Hippocampal formation (tissue), 2 donors: ENCODE measurements at places on chromosomes 6 and 20.
A peak's percentile ranks its signal among the peaks of the same experiment; 100 is the strongest.

- DNase-seq = no peak
Measured at GRCh38 chr6:168090064-168090690, 11.2 kb upstream of the FRMD1 start.

- no peak for DNase-seq
Measured at GRCh38 chr6:16498237-16498636, 259.9 kb downstream of the GMPR start.

GRCh38 chr6:4351520-4352321, 216.3 kb upstream of the ECI2 start:
- peak; percentile 67 for DNase-seq

- no peak for DNase-seq
Measured at GRCh38 chr6:22333802-22334201, 37.0 kb upstream of the PRL start.

GRCh38 chr6:51289041-51289440, 470.4 kb downstream of the TFAP2B start:
- DNase-seq = no peak

DNA sequence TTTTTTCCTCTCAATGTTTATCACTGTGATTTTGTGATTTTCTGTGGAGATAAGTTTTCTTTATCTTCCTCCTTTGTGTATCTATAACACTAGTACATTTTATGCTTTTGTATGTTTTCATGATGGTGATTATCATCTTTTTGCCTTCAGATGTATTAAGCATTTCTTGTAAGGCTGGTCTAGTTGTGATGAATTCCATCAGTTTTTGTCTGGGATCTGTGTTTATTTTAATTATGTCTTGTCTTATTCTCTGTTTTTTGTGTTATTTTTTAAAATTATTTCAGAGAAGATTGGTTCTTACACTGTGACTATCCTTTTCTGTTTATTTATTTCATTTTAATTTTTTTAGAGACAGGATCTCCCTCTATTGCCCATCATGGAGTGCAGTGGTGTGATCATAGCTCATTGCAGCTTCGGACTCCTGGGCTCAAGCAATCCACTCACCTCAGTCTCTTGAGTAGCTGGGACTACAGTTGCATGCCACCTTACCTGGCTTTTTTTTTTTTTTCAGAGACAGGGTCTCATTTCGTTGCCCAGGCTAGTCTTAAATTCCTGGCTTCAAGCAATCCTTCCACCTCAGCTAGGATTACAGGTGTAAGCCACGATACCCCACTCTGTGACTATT, 187.4 kb downstream of the SLC16A10 start:
- DNase-seq = no peak

GRCh38 chr6:30212865-30213666, at the start of gene TRIM26:
Gene TRIM26, minus strand, starts transcription at chr6:30213406. Its CDS starts 14,303 bp downstream, at chr6:30199103.
- DNase-seq = peak; percentile 97

DNA sequence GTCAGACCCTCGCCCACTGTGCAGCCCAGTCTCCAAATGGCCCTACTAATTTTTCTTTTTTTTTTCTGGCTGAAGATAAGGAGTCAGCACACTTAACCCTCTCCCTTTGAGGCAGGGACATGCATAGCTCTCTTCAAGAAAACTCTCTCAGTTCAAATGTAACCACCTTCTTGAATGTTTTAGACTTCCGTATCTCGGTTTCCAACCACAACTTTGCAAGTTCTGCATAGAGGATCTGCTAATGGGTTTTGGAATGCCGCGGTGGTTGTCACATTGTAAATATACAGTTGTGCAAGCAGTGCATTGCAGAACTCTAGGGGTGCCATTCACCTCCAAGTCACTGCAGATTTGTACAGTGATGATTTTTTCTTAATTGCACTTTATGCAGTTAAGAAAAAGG, 59.4 kb upstream of the SLC35B3 start:
- DNase-seq = no peak

- DNase-seq = no peak
Measured at GRCh38 chr20:40268321-40269075, 420.5 kb downstream of the MAFB start.

- no peak for DNase-seq
Measured at GRCh38 chr20:62816031-62816883, 593 bp upstream of the COL9A3 start.

DNA sequence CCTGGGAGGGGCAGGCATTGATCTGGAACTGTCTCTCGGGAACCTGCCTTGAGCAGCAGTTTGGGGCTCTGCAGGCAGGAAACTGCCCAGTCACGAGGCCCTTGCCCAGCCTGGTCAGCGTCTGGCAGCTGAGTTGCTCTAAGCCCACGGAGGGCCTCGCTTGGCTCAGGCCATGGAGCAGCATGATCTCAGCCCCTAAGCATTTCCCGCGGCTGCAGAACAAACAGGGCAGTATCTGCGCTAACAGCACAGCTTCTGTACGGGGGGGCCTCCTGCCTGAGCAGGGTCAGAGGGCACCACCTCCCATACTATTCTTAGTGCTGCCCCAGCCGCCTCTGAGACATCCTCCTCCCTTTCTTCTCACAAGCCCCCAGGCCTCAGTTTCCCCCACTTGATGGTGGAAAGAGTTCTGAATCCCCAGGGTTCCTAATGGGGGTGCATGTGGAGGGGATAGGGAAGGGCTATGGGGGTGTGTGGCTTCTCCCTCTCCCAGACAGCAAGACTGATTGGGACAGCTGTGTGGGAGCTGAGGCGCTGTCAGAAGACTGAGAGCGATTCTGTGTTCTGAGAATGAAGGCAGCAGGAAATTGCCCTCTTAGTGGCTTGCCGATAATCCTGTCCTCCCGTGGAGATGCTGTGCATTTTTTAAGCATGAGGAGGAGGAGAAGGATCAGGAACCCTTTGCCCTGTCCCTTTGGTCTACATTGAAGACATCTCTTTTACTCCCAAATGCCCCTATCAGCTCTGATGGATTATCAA, 46.4 kb downstream of the MOCS1 start:
- DNase-seq = peak; percentile 62

GRCh38 chr6:7086488-7086887, 21.3 kb upstream of the RREB1 start:
- no peak for DNase-seq

DNA sequence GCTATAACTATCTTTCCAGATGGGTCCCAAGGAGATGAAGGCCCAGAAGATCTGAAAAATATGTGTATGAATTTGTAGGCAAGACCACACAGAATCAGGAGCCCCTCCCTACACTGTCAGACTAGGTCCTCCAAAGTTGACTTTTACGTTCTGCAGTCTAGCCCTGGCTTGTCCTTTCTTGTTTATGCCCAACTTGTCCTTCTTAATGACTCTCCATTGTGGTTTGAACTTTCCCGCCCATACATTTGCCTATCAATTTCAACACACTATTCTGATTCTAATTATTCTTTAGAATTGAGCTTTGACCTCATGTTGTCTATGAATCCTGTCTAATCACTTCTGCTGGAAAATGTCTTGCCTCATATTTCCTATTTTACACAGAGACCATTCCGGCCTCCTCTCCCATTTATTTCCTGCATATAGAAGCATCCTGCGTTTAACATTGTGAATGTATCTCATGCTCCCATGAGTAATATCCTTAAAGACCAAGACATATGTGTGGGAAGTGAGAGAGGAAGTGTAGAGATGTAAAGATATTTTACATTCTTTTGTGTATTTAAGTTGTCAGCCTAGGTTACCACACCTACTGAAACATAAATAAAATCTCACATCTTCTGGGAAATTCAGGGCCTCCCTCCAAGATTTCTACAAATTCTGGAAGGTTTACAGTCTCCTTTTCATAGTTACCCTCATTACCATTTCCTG, 348.3 kb downstream of the BCKDHB start:
- no peak for DNase-seq

DNA sequence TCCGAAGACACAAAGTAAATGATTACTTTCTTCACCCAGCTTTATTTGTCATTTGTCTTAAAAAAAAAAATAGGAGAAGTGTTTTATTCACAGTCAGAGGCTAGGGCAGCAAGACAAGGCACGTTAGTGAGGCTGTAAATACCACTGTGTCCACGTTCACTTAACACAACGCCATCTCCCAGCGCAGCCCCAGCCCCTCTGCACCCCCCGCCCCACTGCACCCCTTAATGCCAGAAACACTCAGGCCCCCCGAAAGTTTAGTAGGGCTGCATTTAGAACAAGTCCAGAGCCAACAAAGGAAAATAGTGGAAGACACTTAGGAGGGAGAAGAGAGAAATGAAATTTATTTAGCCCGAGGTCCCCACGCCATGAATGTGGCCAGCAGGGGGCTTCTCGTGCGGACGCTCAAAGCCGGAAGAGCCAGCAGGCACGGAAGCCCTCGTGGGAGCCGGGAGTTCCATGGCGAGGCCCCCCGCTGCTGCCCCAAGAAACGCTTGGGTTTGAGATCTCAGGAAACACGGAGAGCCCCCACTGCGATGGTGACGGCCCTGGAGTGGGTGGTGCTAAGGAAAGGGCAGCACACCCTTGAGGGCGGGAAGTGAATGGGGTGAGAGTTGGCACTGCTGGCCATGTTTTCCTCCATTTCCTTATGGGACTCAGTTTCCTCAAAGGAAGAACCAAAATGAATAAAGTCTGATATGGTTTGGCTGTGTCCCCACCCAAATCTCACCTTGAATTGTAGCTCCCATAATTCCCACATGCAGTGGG, 50.2 kb downstream of the IYD start:
- peak; percentile 48 for DNase-seq

- no peak for DNase-seq
Measured at GRCh38 chr20:62606551-62607201, 35.6 kb upstream of the SLCO4A1 start.

DNA sequence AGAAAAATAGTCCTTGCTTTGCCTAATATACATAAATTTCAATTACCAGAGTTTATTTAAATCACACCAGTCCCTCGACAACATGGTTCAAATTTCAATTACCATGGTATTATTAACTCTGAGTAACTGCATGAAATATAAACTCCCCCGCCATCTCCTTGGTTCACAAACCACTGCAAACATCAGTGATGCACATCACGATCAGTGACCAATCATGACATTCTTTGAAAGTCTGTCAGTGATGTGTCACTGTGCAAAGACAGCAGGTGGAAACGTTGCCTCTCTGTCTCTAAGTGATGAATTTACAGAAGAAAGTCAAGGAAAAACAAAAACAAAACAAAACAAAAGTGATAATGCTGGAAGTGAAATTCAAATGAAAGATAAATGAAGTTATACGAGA, 86.7 kb downstream of the TASP1 start:
- DNase-seq = no peak

- no peak for DNase-seq
Measured at GRCh38 chr6:170182093-170182780, 108.6 kb downstream of the DLL1 start.

DNA sequence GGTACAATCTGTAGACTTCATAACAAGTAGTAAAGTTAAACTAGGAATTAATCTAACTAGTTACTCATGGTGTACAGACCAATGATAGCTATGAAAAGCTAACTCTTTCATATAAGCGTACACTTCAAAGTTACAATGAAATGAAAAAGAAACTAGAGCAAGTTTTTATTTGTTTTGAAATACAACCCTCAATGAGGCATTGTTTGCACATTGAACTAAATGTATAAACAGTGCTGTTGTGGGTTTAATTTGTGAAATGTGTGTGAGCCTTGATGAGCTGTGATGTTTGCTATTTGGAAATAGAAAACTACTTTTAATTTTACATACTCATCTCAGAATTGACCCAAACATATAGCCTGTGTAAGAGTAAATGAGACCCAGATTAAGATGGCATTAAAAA, 11.1 kb upstream of the EYA4 start:
- DNase-seq = no peak

DNA sequence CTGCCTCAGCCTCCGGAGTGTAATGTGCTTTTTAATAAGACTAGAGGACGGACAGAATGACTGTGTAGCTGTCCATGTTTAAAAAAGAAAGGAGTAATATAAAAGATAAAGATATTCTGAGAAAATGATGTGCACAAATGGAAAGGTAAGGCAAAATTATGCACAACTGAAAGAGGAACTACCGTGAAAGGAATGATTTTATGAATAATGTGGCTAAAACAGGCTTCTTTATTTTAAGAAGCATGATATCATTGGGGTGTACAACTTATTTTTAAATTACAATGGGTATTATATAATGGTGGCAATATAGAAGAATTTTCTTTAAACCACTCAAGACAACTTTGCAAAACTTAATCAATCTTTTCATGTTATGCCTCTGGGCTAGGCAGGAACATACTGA, 78.1 kb downstream of the FIG4 start:
- DNase-seq = no peak

GRCh38 chr6:158058171-158058651, 76.5 kb downstream of the SYNJ2 start:
- no peak for DNase-seq

GRCh38 chr6:71489736-71490135, 201.1 kb downstream of the OGFRL1 start:
- DNase-seq = no peak

DNA sequence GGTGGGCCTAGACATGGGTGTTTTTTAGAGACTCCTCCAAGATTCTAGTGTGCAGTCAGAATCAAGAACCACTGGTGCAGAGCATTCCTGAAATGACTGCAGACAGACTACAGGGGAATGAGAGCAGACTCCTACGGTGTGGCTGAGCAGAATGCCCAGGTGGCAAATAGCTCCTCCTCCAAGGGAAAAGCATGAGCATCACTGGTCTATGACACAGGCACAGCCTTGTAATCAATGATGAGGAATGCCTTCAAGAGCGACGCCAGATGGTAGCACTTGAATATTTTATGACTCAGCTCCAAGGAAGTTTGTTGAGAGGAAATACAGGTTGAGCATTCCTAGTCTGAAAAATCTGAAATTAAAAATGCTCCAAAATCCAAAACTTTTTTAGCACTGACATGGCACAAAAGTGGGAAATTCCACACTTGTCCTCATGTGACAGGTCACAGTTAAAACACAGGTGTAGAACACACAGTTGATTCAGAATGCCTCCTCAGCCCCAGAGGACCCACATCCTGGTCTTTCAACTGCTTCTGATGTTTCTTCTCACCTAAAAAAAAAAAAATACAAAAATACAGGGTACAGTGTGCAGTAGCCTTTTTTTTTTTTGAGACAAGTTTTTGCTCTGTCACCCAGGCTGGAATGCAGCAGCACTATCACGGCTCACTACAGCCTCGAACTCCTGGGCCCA, 10.6 kb upstream of the FAM8A1 start:
- peak; percentile 33 for DNase-seq

DNA sequence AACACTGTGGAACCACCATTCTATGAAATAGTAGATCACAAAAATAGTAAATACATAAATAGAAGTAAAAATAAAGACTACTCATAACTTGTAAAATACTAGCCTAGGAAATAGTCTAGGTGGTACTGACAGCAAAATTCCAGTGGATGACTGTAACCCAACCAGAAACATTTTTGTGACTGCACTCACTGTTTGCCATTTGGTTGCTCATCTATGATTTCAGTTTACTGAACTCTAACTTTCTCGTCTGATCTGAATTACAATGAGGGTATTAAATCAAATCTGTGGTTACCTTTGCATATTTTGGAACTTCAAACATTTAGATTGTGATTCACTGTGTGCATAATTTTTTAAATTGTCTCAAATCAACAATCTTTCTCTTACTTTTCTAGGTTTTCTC, 151.1 kb downstream of the KHDC1L start:
- DNase-seq = no peak

GRCh38 chr6:45801471-45802289, 214.0 kb downstream of the CLIC5 start:
- no peak for DNase-seq

- no peak for DNase-seq
Measured at GRCh38 chr20:44646641-44647274, 4.7 kb downstream of the ADA start.
